ENCODE measurements at places on chromosomes 16 and 17.

DNA sequence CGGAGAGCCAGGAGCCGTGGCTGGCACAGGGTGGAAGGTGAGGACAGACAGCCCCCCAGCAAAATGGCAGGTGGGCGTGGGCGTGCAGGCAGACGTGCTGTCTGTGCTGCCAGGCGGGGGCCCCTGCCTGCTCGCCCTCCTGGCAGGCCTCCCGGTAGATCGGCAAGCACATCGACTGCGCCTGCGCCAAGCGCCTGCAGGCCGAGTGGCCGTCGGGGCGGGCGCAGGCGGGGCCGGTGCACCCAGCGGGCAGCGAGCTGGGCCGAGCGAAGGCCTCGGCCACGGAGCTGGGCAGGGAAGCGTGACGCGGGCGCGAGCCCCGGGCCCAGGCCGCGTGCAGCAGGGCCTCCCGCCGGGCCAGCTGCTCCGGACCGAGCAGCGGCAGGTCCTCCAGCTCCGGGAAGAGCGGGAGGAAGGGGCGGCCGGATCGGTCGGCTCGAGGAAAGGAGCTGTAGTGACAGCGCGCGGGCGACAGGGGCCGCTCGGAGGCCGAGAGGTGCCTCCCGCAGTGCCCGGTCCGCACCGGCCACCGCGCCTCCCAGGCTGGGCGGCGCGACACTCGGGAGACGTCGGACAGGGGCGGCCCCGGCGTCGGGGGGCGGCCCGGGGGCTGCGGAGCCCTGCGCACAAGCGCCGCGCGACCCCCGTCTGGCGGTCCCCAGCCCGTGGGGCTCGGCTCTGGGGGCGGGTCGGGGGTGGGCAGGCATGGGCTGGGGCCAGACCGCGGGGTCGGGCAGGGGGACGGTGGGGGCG, 16.9 kb downstream of the GRIN2C start:
- peak; percentile 73 for DNase-seq

DNA sequence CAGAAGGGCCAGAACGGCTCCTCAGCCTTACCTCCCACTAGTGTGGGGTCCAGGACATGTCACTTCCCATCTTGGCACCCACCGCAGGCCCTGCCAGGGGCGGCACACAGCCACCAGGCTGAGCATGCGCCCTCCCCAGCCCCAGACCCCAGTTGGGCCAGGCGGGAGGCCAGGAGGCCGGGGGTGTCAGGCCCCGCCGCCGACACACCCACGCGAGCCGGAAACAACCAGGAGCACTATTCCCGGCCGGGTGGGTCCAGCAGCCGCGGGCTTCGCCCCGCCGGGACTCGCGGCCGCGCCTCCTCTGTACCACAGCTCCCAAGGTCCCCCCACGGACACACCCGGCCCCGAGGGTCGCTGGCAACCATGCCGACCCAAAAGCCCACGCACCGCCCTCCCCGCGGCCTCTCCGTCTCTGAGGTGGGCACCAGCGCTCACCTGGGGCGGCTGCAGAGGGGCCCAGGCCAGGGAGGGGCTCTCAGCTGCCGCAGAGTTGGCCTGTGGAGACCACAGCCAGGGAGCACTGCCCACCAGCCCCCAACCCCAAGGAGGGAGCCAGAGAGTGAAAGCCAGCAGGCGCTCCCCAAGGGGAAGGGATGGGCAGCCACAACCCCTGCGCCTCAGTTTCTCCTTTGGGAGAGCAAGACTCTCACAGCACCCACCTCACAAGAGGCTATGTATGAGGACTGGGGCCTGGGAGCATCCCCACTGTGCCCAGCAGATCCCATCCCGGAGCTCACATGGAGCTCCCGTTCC, 18.0 kb downstream of the B9D1 start:
- no peak for DNase-seq

DNA sequence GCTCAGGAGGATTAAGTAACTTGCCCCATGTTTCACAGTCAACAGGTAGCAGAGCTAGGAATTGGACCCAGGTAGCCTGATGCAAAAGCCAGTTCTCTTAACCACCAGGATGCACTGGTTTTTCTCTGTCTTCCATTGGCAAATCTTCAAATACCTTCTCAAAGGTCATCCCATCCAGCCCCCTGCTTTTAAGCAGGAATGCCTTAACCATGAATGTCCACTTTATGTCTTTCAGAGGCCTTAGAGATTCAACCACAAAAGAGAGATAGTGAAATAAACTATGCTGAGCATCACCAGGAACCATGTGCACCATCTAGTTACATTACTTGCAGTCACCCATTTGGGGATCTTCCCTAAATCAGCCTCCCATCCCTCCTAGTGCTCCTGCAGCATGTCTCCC, 94.3 kb downstream of the C17orf67 start:
- no peak for DNase-seq

DNA sequence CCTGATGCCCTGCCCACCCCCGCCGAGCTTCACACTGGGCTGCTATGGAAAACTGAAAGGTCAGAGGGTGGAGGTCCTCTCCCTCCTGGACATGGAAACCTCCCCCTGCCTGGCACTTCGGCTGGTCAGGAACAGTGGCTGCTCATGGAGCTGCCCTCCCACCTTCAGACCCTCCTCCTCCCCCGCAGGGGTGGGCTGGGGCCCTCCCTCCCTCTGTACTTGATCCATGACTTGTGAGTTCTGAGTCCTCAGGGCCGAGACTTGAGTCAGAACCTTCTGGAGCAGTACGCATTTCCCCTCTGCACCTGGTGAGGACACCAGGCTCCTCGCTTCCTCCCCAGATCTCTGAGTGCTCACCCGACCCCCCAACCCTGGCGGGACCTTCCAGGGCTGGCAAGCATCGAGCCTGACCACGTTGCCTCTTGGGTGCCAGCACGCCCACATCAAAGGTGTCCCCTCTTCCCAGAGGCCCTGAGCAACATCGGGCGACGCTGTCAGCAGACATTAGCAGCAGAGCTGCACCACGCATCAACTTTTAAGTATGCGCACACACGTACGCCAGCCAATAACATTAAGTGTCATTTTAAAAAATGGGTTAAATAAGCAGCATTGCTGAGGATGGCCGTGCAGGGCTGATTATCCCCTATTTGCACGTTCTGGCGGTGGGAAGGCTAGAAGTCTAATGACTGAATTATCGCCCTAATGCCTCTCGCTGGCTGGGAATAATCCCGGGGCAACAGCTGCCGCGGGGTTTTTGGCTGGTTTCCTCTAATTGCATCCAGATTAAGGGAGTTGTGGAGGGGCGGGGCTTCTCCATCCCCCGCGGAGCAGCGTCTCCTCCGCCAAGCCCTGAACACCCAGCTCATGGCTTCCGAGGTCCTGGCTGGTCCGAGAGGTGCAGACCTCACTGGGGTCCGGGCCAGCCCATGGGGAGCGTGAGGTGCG, 98.0 kb downstream of the TBC1D16 start:
- no peak for DNase-seq

DNA sequence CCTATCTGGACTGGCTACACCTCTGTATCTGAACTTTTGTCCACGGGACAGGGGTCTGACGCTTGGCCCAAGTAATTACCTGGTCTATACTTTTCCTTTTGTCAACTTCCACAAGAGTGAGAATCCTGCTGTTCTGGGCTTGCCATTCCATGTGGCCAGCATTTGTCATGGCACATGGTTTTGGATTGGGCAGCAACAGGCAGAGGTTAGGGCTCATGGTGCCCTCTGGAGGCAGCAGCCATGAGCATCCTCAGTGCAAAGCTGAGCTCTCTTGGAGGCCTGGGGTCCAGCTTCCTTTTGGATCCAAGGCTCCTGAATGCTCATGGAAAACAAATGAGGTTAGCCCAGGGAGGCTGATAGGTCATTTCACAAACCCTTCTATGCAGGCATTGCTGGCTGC, 7.5 kb upstream of the EDC4 start:
- peak; percentile 65 for DNase-seq

DNA sequence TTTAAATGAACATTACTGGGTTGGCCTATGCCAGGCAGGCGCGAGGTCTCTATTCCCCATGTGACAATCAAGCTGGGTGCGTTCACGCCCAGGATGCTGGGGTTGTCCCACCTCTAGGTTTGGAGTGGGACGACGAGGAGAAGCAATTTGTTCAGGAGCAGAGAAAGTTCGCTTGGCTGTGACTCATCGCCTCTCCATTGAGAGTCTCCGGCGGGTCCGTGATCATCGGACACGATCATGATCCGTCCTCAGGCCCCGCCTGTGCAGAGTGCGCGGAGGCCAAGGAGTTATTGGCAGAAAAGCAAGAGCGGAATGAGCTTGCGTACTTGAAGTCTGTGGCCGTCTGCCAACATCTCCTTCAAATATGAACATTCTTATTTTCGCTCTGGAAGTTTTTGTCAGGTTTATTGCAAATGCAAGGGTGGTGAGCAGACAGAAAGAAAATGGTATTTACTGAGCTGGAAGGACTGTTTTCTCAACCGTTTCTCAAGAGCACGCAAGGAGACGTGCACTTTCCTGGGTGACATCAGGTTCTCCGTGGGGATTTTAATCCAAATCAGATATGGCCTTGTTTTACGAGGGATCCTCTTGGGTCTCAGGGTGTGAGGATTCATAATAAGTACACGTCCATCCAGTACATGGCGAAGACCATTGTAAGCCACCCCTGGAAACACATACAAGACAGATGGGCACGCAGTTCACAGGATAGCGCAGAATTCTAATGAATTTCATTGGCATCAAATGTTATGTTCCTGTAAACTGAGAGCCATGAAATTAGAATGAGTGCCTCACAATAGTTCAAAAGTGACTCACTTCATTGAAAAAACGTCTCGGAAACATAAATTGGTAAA, 70.1 kb upstream of the CREBBP start:
- no peak for DNase-seq

DNA sequence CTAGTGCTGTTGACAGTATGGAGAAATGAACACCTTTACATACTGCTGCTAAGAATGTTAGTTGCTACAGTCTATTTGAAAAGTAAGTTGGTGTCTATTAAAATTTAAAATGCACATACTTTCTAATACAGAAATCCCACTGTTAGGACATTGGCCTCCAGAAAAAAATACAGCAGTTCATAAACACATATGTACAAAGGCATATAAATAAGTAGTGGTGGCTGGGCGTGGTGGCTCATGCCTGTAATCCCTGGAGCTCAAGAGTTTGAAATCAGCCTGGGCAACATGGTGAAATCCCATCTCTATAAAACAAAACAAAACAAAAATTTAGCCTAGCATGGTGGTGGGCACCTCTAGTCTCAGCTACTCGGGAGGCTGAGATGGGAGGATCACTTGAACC, 13.1 kb downstream of the DCAF7 start:
- DNase-seq, result no peak

DNA sequence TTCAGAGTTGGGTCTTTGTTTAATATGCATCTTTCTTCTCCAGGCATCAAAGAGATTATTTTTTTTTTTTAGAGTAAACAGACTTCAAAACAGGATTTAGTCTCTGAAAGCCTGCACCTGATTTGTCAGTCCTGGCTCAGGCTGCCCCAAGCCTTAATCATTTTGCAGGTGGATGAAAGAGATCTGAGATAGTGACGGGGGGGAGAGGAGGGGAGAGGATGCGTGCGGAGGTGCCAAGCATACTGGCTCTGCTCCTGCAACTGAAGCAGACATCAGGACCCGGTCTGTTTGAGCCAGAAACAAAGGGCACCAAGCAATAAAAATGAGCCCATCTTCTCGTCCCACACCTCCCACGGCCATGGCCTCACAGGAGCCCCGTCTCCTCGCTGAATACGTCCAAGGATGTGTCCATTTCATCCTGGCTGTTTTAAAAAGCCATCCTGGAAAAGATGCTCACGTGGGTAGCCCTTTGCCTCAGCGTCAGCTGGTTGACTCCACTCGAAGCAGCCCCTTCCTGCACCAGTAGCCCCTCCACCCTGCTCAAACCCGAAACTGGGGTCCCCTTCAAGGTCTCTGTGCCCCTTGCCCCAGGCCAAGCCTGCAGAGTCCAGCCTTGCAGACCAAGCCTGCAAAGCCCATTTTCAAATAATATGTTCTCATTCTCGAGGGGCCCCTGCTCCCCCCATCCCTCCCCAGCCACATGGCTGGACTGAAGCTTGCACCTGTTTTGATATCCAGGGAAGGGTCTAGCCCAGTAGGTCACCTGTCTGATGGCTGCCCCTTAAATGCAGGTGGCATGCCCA, 84.8 kb upstream of the TNRC6C start:
- no peak for DNase-seq

DNA sequence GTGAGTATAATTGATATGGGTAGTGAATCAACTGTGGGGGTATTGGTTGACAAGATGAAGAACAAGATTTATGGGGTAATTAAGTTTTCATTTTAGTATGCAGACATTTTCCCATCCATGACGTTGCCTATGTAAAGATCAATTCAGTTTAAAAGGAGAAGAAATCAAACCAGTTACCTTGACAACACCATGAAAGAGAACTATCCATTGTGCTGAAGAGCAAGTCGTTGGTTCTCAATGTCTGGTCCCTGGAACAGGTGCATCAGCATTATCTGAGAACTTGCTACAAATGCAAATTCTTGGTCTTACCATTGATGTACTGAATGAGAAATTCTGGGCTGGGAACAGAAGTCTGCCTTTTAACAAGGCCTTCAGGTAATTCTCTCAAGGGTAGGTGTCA, 801 bp upstream of the OR4D2 start:
- no peak for DNase-seq

DNA sequence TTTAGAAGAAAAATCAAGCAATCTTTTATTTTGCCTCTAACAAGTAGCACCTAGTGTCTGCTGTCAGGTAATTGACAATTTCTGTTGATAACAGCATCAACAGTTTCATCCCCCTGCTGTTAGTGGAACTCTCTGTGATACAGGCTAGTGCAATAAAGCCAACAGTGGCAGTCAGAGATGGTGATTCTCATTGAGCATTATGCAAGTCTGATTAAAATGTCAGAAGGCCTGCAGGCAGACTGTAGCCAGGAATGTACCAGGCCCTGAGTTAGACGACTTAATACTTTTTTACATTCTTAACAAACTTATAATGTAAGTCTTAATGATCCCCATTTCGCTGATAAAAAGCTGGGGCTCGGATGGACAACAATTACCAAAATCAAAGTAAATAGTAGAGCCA, 14.6 kb downstream of the CYLD start:
- no peak for DNase-seq

- no peak for DNase-seq
Measured at GRCh38 chr16:74847202-74847601, 72.6 kb upstream of the FA2H start.

DNA sequence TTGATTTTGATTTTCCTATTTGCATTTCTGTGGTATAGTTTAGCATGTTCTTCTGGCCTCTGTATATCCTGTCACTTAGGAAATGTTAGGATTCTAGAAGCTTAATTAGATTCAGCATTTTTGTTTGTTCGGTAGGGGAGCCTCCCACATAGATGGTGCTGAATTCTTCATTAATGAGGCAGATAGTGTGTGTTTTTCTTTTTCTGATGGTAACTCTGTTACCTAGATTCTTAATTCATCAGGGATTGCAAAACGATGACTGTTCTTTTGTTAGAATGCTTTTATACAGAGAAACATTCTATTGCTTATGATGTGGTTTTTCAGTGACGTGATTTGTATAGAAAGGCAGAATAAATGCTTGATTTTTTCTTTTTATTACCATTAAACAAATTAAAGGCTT, 19.0 kb downstream of the BANP start:
- DNase-seq, result no peak

DNA sequence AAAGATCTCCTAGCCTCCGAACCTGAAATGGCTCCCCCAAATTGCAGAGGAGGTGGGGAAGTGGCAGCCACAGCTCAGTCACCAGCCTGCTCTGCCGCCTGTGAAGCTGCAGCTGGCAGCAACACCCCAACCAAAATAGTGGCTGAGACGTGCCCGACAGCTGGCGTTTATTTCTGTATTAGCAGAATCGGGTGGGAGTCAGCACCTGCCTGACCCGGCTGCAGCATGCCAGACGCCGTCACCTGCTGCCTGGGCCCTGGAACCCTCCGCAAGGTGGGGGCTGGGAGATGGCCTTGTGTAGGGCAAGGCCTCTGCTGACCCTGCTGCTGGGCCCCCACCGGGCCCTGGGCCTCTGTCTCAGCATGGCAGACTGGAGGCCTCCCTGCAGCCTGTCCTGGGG, 17.5 kb upstream of the PABPN1L start:
- DNase-seq, result no peak

Data from inflammatory macrophage (primary cell).